ENCODE measurements at places on chromosomes 4 and X. TPM values are rescaled to one million over a fixed set of nuclear protein-coding genes. Genes with fewer than 3 reads are reported as not detected.

DNA sequence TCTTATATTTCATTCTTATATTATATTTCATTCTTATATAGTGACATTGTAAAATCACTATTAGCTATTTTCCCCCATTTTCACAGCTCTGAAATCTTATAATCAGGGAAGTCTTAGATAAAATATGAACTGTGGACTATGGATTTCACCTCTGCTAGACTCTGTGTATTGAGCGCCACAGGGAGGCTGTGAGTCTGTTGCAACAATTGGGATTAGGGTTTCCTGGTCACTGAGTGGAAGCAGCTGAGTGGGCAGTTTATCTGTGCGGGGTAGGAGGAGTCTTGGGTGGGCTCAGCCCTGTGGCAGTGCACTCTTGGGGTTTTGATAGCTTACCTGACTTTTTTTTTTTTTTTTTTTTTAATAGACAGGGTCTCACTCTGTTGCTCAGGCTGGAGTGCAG is 249.5 kb downstream of the PTTG2 start:
- no peak for DNase-seq

The NPY1R gene
- not detected for total RNA-seq

The TRPC3 gene
- total RNA-seq, result 0.50 TPM

GRCh38 chrX:101274198-101274597 is 16.9 kb downstream of the TAF7L start:
- DNase-seq, result no peak

- no peak for DNase-seq
Observed at GRCh38 chrX:132664273-132664672, 175.4 kb upstream of the MBNL3 start.

- peak; percentile 93 for DNase-seq
Observed at GRCh38 chr4:48127682-48128404, 6.2 kb downstream of the TXK start.

DNA sequence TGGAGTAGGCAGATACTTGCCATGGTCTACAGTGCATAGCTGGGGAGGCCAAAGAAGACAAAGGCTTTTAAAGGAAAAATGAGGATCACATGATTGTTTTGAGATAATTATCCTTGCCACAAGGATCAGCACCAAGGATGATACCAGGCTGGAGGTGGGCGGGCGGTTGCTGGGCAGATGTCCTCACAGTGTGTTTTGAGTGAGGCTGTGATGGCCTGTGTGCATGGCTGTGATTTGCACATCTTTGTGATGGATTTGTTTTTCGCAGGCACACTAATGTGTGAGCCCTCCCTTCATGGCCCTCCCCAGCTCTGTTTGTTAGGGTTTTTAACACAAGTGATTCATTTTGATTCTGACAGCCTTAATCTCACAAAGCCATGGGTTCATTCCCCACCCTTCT is 46.8 kb downstream of the RGS12 start:
- DNase-seq, result no peak

The MAGEA8 gene
- total RNA-seq, result not detected

GRCh38 chr4:176592976-176593670 is 199.6 kb downstream of the VEGFC start:
- no peak for DNase-seq

- no peak for DNase-seq
Observed at GRCh38 chrX:13868591-13868990, 51.7 kb upstream of the GPM6B start.

- peak; percentile 42 for DNase-seq
Observed at GRCh38 chr4:139416073-139416673, 37.7 kb upstream of the RAB33B start.

GRCh38 chr4:32119907-32120306 is 1399.7 kb downstream of the PCDH7 start:
- no peak for DNase-seq

DNA sequence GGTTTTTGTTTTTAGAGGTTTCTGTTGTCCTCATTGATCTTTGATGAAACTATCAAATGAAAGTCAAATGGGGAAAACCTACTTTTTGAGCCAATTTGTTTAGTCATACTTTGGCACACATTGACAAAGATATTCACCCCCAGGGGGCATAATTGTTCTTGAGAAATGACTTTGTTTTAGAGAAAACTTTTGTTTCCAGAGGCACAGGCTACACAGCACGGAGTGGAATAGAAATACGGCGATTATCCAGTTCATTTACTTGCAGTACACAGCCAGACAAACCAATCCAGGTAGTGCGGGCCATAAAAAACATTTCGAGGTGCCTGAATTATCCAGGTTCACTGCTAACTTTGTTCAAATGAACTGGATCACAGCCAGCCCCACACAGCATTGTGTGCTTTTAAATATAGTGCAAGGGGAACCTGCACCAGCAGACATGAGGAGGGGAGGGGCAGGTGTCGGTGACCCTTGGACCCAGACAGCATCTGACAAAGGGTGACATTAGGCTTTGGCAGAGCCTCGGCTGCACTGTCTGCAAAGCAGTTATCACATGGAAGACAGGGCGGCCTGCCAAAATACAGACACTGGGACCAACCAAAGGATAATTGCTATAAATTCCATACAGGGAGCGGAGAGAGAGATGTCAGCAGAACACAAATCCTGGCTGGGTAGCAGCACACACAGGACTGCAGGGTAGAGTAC is 179.6 kb upstream of the NOCT start:
- DNase-seq, result no peak

The MXD4 gene
- total RNA-seq, result 5.9 TPM

- DNase-seq, result no peak
Observed at GRCh38 chrX:2314831-2315365, 185.9 kb downstream of the DHRSX start.

GRCh38 chrX:23720117-23720677 is 22.9 kb downstream of the ACOT9 start:
- no peak for DNase-seq

The VEGFD gene
- not detected for total RNA-seq

- DNase-seq, result no peak
Observed at GRCh38 chr4:5368426-5368825, 317.1 kb downstream of the STK32B start.

GRCh38 chrX:78593701-78594100 is 65.4 kb downstream of the RTL3 start:
- no peak for DNase-seq

GRCh38 chr4:126658411-126658810 is 974.3 kb upstream of the INTU start:
- no peak for DNase-seq

GRCh38 chr4:153790962-153791551 is 2.2 kb upstream of the SFRP2 start:
- DNase-seq, result peak; percentile 41

The GABRE gene
- total RNA-seq, result not detected

- no peak for DNase-seq
Observed at GRCh38 chrX:26778320-26778888, 562.4 kb downstream of the MAGEB5 start.

DNA sequence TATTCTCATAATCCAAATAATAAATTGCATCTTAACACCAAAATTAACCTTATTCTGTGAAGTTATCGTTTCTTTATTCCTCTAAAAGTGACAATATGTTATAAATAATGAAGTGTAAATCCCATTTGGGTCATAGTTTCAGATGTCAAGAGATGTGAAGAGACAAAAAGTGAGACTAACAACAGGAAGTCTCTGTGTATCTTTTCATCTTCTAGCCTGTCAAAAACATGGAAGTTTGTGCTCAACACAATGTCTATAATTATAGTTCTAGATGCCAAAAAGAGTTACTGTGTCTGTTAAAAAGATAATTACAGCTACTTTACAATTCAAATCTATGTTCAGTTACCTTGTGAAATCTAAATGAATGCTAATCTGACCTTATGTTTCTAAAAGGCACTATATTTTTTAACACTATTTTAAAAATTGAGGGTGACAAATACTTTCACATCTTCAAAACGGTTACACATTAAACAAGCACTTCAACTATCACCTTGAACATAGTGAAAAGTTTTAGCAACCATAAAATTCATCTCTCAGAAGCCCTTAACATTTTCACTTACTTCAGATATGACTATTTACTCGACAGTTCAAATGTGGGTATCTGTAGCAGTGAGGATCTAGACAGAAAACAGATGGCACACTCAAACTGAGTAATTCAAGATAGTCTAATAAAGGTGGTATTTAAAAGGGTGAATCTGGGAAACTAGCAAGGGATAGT is 509.8 kb downstream of the ARAP2 start:
- no peak for DNase-seq

- DNase-seq, result no peak
Observed at GRCh38 chr4:172188248-172188988, 375.2 kb downstream of the GALNTL6 start.

The SULT1B1 gene
- 1.1 TPM for total RNA-seq

The SYN1 gene
- 0.57 TPM for total RNA-seq

- no peak for DNase-seq
Observed at GRCh38 chr4:14787894-14788293, 214.4 kb upstream of the CPEB2 start.

The GAGE12J gene
- total RNA-seq, result not detected

- peak; percentile 43 for DNase-seq
Observed at GRCh38 chrX:154542723-154543424, 3.8 kb downstream of the G6PD start.

The DRD5 gene
- not detected for total RNA-seq

The PNMA6A gene
- 0.24 TPM for total RNA-seq

DNA sequence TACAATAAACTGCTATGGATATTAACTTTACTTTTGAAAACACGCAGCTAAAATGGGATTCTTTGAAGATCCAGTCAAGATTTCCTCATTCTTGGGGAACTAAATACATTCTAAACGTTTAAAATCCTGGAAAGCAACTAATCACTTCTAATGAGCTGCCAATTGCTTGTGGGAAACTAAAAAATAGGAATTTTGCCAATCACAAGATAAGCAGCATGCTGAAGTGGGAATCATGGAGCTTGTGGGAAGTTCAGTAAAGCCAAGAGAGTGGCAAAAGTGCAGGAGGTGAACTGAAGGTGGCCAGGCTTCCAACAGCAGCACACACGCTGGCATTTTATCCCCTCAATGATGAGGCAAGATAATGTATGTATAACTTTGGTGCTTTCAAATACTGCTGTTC is 133.0 kb downstream of the GPC3 start:
- DNase-seq, result no peak

GRCh38 chr4:128597500-128597899 is 212.0 kb upstream of the JADE1 start:
- DNase-seq, result no peak

DNA sequence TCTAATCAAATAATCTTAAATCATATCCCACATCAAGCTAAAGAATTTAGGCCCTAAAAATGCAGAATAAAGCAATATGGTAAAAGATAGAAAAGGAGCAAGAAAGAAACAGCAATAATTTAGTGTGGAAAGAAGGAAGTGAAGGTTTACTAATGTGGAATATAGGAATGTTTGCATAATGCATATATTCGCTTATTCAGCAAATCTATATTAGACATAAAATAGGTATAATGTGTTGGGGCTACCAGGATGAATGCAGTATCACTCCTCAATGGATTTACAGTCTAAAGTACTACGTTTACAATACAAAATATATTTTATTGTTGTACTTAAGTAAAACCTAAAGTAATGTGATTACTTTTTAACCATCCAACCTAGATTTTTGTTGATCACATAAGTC is 4.7 kb downstream of the CENPE start:
- no peak for DNase-seq

GRCh38 chrX:130055899-130056298 is 54.4 kb downstream of the ELF4 start:
- no peak for DNase-seq

GRCh38 chr4:64250061-64250460 is 159.2 kb downstream of the TECRL start:
- no peak for DNase-seq

The RRH gene
- total RNA-seq, result not detected

The NAP1L3 gene
- 0.57 TPM for total RNA-seq

DNA sequence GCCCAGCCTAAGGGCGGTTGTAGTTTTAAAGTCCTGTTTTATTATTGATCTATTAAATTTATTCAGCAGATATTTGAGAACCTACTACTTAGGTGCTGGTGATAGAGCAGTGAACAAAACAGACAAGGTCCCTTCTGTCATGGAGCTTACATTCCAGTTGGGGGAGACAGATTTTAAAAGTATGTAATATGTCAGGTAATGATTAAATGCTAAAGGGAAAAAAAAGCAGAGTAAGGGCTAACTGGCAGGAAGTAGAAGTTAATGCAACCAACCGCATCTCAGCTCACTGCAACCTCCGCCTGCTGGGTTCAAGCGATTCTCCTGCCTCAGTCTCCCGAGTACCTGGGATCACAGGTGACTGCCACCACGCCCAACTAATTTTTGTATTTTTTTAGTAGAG is 7.8 kb upstream of the MCUB start:
- DNase-seq, result no peak

The DMRTC1B gene
- not detected for total RNA-seq

DNA sequence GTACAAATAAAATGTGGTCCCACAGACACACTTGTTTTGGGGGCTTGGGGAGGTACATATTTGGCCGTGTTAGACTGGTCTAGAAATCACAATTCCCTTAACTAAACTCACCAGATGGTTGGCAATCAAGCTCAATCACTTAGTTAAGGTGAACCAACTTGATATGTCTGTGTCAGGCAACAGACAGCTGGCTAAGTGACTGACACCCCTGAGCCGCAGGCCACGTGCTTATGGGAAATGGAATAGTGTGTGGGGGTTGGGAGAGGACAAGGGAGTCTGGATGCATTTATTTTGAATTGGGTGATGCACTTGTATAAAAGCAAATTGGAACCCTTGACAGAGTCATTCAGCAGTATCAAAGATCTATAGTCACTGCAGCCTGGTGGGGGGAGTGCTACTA is 209.0 kb downstream of the HS6ST2 start:
- no peak for DNase-seq

The HTR2C gene
- total RNA-seq, result not detected

DNA sequence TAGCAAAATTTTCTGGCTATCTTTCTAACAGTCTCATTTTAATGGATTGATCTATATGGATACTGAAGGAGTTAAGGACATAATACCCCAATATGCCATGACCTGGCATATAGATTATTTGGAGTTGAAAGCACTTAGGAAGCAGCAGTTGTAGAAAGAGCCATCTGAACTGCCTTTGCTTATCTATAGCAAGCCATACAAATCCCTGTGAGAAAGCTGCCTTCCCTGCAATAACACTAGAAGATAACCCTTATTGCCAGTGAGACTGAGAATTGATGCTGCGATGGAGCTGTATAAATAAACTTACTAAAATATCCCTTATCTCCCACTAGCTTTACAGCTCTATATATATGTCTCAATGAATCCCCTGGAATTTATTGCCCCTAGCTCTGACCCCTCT is 346.3 kb downstream of the TECRL start:
- DNase-seq, result no peak

DNA sequence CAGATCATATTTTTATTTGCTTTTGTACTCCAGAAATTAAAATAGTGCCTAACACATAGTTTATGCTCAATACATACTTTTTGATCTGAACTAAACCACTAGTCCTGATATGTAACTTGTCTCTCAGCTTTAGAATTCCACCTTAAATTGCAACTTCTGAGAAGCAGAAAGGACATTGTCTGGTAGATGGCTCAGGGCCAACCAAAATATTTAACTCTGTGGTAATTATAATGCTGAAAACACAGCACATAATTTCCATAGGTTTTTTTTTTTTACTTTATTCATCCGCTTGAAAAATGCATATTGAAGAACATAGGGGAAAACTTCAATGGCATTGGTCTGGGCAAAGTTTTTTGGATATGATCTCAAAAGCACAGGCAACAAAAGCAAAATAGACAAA is 59.3 kb downstream of the AREG start:
- DNase-seq, result no peak
